ENCODE measurements at places on chromosomes 3 and 15.

DNA sequence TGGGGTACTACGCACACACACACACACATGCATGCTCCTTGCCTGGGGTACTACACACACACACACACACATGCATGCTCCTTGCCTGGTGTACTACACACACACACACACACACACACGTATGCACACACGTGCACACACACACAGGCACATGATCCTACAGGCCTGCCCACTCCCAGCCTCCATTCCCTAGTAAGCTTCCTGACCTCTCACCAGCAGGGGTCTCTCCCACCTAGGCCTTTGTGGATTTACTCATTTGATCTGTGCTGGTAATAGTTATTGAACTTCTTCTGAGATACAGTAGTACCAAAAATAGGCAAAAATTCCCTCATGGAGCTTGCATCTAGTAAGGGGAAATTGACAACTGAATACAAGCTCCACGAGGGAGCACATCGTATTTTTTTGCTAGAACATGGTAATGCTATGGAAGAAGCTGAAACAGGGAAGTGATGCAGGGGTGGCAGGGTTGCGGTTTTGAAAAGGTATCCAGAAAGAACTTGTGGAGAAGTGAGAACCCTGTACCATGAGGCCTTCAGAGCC lies 19.1 kb downstream of the TTC21A start:
- no peak for DNase-seq

- no peak for DNase-seq
Measured at GRCh38 chr3:112303764-112304325, 9.8 kb upstream of the SLC9C1 start.

- no peak for DNase-seq
Measured at GRCh38 chr3:142019794-142020320, 129.5 kb downstream of the TFDP2 start.

DNA sequence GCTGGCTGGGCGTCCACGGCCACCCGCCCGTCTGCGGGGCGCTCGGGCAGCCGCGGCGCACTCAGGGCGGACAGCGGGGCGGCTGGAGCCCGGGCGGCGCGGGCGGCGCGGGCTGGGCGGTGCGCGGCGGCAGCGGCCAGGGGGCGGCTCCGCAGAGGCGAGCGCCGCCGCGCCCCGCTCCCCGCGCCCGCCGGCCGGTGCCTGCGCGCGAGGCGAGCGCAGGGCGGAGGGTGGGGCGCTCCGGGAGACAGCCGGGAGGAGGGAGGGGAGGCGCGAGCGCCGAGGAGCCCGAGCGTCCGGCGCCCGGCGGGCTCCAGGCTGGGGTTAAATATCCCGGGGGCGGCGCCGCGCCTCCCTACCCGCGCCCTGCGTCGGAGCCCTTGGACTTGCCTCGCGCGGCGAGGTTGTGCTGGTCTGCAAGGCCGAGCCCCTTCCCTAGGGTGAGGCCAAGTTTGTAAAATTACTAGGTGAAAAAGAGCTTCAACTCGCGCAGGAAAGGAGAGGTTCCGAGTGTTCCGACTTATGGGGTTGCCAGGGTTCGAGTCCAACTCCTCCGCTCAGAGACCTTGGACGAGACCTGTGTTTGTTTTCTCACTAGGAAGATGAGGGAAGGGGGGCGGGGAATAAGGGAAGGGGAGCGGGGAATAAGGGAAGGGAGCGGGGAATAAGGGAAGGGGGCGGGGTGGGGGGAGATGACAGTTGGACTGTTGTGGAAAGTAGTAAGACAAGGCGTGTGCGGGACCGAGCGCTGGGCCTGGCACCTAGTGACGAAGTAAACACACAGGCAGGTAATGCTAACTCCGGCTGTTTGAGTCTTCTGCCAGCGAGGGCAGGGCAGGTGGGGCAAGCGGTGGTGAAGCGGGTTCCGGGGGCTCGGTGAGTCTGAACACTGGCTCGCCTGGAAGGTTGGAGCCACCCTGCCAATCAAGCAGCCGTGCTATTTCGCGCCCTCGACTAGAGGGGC lies at the start of gene TNFAIP8L3:
TNFAIP8L3 (minus strand) TSS at position 301 of the 964 bp plus-strand sequence. CDS start 311 bp downstream, outside the sequence.
- peak; percentile 34 for DNase-seq

- no peak for DNase-seq
Measured at GRCh38 chr3:44476181-44476611, 1.3 kb downstream of the ZNF445 start.

DNA sequence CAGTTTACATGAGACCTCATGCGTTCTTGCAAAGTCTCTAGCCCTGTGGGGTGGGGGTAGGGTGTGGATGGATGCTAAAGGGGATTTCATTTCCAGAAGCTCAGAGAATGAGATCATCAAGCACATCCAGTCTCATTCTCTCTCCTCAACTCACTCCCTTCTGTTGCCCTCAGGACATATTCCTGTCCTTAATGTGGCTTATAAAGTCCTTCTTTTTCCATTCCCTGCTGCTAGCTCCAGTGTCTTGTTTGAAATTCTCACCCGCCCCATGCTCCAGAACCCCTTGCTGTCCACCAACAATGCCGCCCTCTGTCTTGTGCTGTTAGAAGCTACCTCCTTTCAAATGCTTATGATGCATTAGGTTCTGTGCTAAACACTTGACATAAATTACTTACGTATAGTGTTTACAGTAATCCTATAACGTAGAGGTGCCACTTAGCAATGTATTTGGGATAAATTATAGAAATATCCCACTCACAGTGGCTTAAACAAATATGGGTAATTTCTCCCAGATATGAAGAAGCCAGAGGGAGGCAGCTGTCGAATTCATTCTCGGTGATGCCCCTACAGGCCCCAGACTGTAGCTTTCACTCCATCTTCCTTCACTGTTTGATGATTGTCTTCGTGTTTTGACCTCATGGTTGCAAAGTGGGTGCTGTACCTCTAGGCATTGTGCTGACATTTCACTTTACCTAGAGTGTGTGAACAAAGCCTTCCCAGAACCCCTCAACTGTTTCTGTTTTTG lies 273.1 kb upstream of the TBL1XR1 start:
- no peak for DNase-seq

DNA sequence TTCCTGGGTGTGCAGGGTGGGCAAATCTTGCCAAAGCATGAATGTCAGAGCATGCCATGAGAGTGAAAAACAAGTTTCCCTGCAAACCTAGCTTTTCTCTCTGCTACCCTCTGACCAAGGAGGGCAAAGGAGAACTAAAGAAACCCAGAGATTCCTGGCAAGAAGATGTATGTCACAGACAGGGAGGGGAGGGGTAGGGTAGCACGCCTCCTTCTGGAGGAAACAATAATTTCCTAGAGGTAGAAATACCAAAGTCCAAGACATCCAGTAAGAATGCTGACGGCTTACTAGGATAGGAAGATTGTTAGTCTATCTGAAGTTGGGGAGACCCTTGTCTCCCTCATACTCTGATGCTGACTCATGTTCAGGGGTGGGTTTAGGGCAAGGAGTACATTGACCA lies 203.9 kb downstream of the NR1D2 start:
- no peak for DNase-seq

GRCh38 chr3:100244264-100244663 lies 16.5 kb upstream of the TBC1D23 start:
- no peak for DNase-seq

DNA sequence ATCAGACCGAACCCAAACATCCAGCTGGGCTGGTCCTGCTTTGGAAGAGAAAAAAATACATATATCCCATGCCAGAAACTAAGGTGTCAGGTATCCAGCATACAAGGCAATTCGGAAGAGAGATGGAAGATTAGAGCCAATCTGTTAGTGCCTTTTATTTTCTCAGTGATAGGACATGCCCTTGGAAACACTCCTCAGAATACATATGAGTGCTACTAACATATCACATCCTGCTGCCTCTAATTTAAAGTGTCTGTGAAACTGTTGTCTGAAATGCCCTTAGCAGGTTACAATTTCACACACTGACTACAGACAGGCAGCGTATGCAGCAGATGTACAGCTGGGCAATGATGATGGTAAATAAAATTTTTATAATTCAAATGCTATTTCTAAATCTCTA lies 78.9 kb downstream of the RBPMS2 start:
- DNase-seq, result no peak

GRCh38 chr15:74451322-74451721 lies 9.6 kb downstream of the UBL7 start:
- DNase-seq, result no peak

- no peak for DNase-seq
Measured at GRCh38 chr15:23482764-23483489, 35.9 kb upstream of the GOLGA6L2 start.

DNA sequence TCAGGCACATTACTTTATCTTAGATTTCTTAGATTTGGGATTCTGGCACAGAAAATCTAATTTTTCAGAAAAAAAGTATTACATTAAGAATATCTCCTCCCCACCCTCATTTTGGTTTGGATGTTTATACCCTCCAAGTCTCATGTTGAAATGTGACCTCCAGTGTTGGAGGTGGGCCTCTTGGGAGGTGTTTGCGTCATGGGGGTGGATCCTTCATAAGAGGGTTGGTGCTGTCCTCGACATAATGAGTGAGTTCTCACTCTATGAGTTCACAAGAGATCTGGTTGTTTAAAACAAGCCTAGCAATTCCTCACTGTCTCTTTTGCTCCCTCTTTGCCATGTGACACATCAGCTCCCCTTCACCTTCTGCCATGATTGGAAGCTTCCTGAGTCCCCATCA lies 45.6 kb upstream of the WWTR1 start:
- no peak for DNase-seq

DNA sequence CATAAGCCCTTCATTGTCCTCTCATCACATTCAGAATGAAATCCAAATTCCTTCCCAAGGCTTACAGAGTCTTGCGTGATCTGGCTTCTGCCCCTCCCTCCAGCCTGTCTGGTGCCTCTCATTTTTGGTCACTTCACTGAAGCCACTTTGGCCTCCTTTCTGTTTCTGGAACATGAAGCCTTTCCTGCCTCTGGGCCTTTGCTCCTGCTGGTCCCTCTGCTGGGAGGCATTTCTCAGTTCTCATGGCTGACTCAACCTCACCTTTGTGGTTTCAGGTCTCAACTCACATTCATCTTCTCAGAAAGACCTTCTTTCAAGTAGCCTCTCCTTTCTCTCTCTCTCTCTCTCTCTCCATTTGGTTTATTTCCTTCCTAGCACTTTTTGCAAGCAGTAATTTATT lies 43.9 kb upstream of the BHLHE40 start:
- DNase-seq, result no peak

DNA sequence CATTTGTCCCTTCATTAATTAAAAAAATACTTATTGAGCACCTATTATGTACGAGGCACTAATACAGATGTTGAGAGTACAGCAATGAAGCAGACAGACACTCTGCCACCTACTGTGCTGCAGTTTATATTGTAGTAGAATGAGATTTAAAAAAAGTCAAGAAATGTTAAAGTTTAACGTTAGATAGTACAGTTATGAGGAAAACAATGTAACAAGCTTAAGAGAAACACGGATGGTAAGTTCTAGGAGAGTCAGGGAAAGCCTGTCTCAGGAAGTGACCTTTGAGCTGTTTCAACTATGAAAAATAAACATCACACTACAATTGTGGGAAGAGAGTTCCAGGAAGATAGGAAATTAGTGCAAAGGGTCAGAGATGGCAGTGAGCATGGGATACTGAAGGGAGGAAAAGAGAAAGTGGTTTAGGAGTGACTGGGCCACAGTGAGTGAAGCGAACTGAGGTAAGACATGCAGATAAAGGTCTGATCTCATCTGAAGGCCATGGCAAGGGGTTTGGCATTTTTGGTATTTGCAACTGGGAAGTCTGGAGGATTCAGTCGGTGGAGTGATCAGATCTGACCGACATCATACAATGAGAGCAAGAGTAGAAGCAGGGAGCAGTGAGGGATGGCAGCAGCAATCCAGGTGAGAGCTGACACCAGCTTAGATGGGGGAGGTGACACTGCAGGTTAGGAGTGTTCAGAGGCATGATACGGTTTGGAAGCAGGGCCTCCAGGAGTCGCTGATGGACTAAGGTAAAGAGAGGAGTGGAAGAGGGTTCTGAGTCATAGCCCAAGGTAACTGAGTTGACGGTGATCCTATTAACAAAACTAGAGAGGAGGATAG lies 28.5 kb downstream of the PLSCR4 start:
- DNase-seq, result no peak

DNA sequence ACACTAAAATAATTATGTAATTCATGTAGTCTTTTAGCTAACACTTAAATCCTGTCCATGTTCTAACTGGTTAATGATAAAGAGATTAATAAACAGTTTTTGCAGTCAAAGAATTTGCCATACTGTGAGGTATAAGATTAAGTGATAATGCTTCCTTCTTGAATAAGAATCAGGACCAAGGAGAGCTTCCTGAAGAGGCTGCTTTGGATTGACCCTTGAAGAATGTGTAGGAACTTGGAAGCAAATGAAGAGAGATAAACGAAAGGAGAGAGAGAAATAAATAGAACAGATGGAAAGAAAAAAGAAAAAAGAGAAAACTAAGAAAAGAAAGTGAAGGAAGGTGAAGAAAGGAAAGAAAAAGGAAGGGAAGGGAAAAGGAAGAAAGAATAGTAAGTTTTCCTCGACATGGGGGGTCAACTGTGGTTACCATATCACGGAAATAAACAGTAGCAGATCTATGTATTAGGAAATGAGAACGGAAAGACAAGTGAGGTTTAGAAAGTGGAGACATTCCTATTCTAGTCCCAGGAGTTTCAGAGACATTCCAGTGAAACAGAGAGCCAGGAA lies 539.8 kb downstream of the FGF12 start:
- DNase-seq, result no peak

GRCh38 chr3:59052803-59053411 lies 3.1 kb upstream of the CFAP20DC start:
- no peak for DNase-seq

DNA sequence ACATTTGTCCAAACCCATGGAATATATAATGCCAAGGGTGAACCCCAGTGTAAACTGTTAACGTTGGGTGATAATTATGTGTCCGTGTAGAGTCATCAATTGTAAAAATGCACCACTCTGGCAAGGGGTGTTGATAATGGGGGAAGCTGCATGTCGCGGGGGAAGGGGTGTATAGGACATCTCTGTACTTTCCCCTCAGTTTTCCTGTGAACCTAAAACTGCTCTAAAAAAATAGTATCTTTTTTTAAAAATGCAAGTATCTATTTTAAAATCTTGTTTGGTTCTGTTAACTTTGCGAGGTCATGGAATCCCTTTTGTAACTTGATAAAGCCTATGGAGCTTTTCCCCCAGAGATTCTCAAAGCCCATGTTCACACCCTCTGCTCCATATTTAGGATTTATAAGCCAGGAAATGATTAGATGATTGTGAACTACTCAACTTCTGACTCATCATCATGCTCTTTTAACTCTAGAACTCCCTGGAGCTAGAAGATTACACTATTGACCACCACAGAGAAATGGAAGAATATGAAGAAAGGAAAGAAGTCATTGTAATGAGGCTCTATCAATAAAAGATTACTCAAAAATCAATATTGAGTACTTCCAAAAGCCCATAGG lies 56.1 kb upstream of the C3orf49 start:
- no peak for DNase-seq

- no peak for DNase-seq
Measured at GRCh38 chr3:74372743-74373142, 241.7 kb downstream of the CNTN3 start.

GRCh38 chr15:79339588-79340314 lies 28.8 kb downstream of the TMED3 start:
- DNase-seq, result no peak

Data from GM12892 (cell line).